Neural crest cell (in vitro differentiated cells): ENCODE measurements at places on chromosomes 12 and 14.

- no peak for DNase-seq
These were observed 24.9 kb upstream of the TMED2 start for GRCh38 chr12:123559468-123559867.

GRCh38 chr14:51129130-51129529 lies 34.2 kb upstream of the TRIM9 start:
- DNase-seq = no peak

GRCh38 chr12:43976027-43976426 lies 140.1 kb downstream of the TMEM117 start:
- DNase-seq = no peak

DNA sequence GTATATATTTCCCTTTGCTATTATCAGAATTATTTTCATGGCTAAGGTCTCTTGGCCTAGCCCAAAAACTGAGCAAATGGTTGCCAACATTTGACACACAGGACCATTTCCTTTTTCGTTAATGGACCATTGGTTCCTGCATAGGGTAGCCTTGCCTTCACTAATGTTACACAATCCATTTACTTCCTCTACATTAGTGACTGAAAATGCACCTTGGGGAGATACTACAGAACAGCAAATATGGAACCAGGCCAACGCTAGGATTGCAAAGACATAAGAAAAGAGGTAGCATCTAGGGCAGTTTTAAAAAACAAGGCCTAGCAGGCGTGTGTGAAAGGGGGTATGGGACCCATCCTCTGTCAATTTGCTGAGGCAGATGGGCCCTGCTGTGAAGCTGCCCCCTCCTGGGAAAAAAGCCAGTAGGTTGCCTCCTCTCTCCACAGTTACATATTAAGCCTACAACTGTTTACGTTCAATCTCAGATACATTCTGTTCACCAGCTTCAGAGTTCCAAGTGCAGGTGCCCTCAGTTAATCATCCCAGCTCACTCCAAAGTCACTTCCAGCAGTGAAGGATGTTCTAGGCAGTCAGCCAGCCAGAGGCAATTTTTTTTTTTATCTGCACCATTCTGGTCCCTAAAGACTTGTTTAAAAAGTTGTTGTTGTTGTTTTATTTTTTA lies 15.0 kb downstream of the AQP6 start:
- DNase-seq = no peak

GRCh38 chr12:40451661-40452060 lies 226.9 kb downstream of the LRRK2 start:
- no peak for DNase-seq

- DNase-seq = no peak
These were observed 24.1 kb downstream of the ATP5MC2 start for GRCh38 chr12:53651737-53652136.

- DNase-seq = no peak
These were observed 22.6 kb upstream of the SNRPF start for GRCh38 chr12:95836185-95836609.

DNA sequence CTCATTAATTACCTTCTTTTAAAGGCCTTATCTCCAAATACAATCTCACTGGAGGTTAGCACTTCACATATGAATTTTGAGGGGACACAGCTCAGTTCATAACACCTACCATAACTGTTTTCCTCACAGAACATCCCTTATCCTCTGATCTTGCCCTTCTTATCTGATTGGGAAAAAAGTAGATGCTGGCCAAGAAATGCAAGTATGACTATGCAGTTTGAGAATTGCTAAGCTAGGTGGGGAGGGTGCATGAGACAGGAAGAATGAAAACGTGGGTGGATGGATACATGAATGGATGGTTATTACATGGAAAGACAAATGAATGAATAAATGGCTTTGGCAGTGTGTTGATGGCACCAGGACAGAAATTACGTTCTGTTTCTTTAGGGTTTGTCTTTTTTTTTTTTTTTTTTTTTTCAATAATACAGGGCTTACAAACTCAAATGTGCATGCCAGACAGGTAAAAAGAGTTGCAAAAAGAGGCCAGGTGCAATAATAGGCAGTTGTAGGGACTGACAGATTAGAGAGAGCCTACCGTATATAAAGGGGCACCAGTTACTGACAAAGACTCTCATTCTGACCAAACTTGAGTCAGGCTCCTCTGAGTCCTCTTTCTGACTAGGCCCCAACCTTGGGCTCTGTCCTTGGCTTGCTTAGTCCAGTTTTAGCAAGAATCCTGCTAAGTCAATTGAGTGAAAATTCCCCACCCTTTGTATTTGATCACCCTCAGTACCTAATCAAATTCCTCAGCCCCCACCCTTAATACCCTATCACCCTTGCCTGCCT lies 304.9 kb downstream of the ZFP36L1 start:
- no peak for DNase-seq

DNA sequence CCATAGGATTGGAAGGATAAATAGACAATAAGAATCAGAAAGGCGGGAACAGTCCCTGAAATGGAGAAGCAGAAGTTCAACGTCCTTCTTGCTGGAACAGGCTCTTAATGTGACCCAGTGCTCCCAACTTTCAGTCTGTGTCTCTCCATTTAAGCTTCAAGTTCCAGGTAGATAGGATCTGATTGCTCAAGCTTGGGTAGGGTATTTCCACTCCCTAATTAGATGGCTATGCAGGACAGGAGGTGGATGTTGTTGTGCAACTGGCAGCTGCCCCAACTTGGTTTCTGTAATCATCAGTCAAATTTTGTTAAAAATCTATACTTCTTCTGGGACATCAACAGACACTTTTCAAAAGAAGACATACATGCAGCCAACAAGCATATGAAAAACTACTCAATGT lies 266.2 kb downstream of the C12orf75 start:
- no peak for DNase-seq

DNA sequence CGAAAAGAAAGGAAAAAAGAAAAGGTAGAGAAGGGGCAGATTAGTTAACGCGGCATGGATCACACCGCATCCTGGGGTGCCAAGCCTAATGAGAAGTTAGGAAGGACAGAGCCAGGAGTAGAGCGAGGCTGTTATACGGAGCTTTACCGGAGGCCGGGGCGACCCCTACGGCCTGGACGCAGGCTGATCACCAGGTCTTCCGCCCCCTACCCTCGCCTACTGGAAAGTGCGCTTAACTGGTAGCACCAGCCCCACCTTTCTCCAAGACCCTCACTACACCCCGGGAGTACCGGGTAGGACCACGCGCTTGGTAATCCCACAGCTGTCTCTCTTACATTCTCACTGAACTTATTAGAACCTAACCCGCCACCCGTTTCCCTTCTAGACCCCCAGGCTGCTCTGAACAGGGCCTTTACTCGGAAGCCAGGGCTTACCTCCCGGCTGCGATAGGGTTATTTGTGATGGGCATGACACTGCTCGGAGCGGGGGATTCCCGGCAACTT lies 33.8 kb downstream of the WBP11 start:
- DNase-seq = peak; percentile 33

DNA sequence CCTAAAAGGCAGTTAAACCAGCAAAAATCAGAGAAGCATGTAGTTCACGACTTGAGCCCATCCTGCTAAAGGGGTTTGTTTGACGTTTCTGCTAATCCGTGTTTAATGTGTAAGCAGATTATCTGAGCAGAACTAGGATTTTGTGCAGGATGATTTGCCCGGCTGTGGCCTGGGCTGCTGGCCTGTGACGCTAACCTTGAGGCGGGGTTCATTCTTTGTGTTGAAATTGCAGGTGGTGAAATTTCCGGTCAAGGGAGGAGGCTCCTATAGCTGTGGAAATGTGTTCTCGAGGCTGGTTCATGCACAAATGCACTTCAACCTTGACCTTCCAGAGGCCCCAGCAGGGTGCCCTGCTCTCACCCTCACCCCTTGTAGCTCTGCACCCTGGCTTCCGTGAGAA lies 63.7 kb downstream of the SLC24A4 start:
- no peak for DNase-seq

DNA sequence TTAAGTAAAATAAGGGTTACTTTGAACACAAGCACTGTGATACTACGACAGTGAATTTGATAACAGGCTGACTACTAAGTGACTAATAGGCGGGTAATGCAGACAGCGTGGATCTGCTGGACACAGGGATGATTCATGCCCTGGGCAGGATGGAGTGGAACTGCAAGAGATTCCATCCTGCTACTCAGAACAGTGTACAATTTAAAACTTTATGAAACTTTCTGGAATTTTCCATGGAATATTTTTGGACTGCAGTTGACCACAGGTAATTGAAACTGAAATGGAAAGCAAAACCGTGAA lies 46.0 kb downstream of the YEATS4 start:
- DNase-seq = no peak

DNA sequence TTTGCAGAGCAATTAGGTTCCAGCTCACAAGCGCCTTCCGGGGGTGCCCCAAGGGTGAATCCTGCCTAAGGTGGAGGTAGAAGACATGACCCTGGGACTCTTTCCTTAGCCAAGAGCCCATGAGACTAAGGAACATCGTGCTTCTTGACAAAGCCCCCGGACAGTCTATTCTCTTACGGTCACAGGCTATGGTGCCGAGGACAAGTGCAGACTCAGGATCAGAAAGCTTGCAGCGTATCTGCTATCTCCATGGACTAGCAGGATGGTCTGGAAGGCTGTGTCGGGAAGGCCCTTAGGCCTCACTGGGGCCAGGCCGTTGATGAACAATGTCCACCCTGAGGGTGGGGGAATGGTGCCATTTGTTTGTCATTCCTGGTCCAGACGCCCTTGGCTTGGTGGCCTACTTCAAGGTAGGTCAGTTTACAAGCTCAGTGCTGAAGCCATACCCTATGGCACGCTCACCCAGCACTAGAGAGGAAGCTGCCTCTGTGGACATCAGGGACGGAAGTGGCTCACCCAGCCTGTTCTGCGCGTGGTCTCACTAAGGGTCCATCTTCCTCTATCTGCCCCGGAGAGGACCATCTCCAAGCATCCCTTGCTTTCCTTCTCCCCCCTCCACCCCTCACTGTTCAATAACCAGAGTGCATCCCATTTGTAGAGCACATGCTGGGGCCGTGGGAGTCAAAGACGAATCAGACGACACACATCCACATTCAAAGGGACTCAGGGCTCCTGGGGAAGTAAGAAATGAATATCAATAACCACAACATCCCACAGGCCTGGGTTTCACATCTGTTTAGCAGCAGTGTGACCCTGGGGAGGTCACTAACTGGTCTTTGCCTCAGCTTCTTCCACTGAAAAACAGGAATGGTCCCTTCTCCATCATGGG lies 45.0 kb upstream of the IQSEC3 start:
- no peak for DNase-seq

DNA sequence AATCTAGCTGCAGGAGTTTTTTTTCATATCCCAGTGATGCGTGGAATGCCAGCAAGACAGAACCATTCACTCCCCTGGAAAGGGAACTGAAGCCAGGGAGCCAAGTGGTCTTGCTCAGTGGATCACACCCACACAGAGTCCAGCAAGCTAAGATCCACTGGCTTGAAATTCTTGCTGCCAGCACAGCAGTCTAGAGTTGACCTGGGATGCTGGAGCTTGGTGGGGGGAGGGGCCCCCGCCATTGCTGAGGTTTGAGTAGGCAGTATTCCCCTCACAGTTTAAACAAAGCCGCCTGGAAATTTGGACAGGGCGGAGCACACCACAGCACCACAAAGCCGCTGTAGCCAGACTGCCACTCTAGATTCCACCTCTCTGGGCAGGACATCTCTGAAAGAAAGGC lies 86.9 kb upstream of the STXBP6 start:
- DNase-seq = no peak

GRCh38 chr12:104358353-104359003 lies 54.9 kb downstream of the EID3 start:
- DNase-seq = peak; percentile 41

DNA sequence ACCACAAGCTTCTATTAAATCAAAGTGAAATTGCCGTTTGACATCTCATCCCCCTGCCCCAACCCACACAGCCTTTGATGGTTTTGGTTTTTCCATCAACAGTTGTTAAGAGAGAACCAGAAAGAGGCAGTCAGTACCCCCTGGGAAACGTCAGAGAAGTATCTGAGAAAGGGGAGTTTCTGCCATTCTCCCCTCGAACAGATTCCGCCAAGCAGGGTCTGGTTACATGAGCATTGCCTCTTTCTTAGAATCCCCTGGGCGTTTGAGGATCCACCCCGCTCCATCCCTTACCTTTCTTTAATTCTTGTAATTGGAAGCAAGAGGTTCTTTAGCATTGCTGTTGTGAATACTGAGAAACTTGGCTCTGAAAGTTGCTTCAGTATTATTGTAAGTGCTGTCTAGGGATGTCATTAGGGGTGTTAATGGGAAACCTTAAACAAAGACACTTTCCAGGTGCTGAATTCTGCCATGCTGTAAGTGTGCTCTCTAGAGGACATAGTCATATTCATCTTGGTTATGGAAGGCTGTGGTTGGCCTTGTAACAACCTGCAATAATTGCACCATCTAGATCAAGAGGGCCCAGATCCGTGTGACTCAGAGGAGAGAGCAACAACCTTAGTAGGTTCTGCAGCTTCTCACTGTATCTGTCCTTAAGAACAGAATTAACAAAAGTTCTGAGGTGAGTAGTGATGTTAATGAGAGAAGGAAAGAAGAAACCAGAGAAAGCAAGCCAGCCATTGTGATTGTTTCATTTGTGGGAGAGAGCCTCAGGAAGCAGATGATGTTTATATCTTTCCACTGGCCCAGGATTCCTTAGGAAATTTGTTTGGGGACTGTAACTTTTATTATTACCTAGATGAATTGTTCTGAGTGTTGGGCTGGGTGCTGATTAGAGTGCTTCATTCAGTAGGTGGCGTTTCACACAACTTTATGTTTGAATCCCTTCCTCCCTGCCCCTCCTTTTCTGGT lies 9.0 kb downstream of the TMBIM6 start:
- no peak for DNase-seq

DNA sequence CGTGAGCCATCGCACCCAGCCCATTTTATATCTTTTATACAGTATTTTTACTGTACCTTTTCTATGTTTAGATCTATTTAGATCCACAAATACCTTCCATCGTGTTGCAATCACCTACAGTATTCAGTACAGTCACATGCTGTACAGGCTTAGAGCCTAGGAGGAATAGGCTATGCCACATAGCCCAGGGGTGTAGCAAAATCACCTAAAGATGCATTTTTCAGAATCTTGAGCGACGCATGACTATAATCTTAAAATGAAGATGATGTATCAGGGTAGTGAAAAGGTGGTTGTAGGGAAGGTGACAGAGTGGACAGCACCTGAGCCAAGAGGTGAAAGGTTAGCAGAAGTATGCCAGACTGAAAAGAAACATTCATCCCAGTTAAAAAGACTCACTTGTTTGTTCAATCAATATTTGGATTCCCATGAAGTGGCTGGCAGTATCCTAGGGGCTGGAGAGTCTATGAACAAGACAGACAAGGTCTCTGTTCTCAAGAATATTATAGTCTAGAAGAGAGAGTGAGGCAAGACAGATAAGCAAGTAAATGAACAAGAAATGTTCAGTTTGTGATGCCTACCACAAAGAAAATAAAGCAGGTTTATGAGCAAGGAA lies 3.6 kb downstream of the SPRING1 start:
- no peak for DNase-seq
